ENCODE measurements at places on chromosomes 1 and 21.

DNA sequence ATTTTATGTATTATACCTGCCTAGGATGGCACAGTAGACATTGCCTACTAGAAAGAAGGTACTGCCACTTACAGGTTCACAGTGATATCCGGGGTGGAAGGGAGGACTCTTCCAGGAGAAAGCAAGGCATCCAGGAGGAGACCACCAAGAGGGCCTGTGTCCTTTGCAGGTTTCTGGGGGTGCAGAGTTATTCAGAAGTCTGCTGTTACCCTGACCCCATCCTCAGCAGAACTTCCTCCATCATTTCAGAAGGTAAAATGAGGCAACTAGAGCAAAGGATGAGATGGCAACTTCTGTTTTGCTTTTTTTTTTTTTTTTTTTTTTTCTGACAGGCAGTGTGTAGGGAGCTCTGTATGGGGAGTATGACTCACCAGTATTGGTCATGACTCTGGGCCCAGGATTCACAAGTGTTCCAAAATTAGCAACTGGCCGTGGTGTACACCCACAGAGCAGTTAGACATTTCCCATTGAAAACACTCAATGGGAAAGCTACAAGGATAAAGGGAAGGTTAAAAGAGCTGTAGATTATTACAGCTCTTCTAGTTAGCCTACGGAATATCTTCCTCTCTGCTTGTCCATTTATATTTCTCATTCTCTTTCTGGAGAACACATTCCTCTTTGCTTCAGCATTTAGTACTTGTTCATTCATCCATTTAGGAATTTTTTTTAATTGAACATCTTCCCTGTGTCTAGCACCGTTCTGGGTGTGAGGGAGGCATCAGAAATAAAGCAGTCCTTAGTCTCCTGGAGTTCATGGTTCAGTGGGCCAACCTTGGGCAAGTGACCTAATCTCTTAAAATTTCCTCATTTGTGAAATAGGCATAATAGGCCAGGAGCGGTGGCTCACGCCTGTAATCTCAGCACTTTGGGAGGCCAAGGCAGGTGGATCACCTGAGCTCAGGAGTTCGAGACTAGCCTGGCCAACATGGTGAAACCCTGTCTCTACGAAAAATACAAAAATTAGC, 50.5 kb upstream of the PPP2R5A start:
- DNase-seq, result no peak

- DNase-seq, result peak; percentile 53
Observed at GRCh38 chr1:19209439-19209989, 552 bp downstream of the UBR4 start.

DNA sequence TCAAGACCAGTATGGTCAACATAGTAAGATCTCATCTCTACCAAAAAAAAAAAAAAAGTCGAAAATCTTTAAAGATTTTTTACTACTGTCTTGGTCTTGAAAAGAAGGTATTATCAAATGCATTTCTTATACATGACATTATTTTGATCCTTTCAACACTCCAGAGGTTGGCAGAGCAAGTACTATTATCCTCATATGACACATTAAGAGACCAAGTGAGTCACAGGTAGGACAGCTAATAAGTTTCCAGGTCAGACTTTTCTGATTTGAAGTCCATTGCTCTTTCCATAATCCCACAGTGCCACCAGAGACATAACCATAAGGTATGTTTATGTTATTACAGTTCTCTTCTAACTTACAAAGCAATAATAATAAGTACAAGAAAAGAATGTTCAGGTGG, 15.2 kb downstream of the DBT start:
- DNase-seq, result no peak

DNA sequence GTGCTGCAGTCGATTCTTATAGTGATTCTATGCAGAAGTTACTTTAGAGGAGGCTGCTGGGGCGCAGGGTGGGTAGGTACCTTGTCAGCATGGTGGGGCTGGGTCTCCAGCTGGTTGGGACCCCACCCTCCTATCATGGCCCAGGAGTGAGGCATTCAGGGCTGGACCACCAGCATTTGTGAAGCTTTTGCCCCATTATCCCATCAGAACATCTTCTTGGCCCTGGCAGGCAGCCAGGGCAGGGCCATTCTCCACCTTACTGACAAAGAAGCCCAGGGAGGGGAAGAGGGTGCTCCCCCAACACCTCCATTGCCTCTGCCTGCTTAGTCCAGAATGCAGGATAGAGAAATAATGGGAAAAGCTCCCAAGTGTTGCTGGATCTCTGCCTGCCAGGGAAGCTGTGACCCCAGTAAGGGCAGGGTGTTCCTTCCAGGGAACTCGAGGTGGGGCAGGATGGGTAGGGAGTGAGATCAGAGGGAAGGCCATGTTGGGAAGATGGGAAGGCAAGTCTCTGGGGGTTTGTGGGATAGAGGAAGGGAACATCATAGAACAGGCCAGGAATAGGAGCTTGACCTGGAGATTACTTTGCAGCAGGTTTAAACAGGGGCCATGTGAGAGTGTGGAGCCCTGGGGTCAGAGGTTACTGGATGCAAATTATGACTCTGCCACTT, 16.2 kb upstream of the SLC2A1 start:
- DNase-seq, result no peak

DNA sequence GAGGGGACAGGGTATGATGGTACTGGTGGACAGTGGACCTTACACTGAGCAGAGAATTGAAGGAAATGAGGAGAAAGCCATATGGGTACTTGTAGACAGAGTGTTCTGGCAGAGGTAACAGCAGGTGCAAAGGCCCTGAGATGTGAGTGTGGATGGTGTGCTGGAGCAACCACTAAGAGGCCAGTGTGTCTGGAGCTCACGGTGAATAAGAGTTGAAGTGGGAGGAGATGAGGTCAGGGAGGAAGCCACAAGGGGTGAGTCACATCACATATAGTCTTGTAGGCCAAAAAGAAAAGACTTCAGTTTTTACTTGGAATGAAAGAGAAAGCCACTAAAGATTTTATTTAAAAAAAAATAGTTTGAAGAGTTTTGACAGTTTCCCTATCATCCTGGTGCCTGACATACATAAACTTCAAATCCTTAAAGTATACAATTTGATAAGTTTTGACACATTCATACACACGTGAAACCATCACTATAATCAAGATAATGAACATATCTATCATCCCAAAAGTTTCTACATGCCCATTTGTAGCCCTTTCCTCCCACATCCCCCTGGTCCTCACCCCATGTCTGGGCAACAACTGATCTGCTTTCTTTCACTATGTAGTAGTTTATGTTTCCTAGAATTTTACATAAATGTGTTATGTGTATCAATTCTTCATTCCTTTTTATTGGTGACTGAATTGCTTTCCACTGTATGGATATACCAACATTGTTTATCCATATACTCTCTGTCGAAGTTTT, 148.4 kb downstream of the GPATCH2 start:
- DNase-seq, result peak; percentile 27

GRCh38 chr1:245007852-245008251, 143.5 kb upstream of the HNRNPU start:
- no peak for DNase-seq

DNA sequence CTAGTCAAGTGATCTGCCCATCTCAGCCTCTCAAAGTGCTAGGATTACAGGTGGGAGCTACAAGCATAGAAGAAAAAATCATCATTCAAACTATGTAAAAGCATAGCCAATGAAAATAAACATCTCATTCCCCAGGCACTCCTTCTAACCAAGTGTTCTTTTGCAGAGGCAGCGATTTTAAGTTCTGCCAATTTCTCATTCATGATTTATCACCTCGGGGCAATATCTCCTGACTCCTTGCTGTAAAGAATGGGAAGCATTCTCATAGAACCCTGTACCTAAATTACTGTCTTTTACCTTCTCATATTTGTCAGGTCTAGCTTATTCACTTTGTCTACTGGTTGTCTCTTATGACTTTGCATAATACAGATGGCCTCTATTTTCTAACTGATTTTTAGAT, 32.5 kb upstream of the IVNS1ABP start:
- no peak for DNase-seq

DNA sequence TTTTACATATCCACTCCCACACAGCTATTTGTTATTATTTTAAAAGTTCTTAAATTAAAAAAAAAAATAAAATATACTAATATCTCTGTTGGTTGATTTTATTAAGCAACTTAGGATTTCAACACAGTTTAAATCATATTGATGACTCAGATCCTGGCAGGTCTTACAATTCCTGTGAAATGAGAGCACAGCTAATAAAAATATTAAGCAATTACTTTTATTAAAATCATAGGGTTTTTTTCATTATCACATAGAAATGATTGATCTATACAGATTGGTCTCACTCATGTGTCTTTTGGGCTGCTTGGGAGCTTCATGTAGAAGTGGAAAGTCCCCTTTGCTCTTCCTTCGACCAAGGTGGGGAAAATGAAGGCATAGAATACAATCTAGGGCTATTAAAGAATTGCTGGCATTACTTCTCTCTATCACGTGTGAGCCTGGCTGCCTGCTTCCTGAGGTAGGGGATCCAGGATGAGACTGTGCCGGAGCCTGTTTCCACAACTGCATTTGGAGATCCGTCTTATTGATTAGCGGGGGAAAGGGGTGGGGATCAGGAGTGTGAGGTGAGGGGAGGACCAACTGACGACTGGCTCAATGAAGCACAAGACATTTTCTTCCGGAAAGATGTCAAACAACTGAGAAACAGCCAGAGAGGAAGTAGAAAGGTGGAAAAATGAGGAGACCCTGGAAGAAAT, 858.0 kb downstream of the USP25 start:
- DNase-seq, result no peak

DNA sequence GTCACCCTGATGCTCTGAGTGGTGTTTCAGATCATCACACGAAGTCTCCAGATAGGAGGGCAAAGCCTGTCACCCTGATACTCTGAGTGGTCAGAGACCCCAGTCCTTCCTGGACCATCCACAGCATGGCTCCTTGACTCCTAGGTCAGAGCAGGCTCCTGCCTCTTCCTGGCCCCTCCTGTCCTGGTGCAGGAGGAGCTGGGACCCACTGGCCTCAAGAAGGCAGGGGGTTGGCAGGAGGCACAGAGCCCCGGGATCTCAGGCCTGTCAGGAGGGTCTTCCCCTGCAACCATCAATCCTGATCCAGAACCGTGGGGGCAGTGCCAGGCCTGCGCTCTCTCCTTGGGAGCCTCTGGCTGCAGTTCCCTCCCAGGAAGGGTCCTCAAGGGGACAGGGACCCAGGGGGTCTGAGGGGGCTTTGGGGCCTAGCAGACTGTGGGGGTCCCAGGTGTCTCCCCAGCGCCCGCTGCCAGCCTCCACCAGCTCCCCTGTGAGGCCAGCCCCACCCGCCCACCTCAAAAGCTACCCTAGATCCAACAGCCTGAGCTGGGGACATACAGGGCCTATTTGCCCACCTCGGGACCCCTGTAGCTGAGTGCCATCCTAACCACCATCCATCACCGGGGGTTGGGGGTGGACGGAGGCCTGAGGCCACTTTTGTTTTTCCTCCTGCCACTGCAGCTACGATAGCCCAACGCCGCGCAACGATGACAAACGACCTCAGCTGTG, 27.5 kb downstream of the COL6A1 start:
- no peak for DNase-seq

DNA sequence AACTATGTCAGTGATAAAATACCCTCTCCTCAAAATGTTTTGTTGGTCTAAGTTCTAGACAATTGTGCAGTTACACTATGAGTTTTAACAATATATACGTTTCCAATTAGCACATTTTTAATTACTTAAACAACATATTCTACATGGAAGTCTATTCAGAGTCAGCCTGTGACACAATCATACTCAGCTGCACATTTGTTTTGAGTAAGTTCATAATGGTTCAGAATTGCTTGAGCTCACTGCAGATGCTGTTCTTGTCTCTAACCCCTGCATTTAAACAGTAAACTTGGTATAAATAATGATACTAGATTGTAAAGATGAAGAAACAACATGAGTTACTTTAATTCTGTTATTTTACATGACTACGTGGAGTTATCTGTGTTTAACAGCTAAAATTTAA, 30.6 kb downstream of the CDKN2C start:
- DNase-seq, result no peak

- DNase-seq, result no peak
Observed at GRCh38 chr1:119966020-119966419, 69.7 kb upstream of the ADAM30 start.

DNA sequence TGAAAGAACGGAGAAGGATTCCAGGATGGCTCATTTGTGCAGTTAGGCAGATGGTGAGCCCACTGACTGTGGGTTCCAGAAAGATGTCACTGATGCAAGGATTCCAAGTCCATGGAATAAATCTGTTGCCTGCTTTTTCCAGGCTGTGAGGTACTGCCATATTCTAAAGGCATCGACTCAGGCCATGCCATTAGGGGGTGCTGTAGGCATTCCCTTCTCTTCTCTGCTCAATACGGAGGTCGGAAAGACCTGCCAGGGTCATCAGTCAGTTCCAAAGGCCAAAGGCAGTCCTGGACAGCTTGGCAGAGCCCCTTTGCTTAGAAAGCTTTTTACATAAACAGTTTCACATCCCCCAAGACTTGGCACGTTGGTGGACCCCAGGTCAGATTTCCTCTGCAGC, 31.7 kb upstream of the TMEM125 start:
- no peak for DNase-seq

GRCh38 chr1:246099570-246099969, 407.5 kb downstream of the SMYD3 start:
- DNase-seq, result no peak

GRCh38 chr1:241947354-241947753, 10.2 kb upstream of the BECN2 start:
- no peak for DNase-seq

GRCh38 chr1:216173376-216173995, 249.8 kb downstream of the USH2A start:
- DNase-seq, result no peak

GRCh38 chr1:115706587-115707425, 61.7 kb downstream of the CASQ2 start:
- DNase-seq, result no peak

DNA sequence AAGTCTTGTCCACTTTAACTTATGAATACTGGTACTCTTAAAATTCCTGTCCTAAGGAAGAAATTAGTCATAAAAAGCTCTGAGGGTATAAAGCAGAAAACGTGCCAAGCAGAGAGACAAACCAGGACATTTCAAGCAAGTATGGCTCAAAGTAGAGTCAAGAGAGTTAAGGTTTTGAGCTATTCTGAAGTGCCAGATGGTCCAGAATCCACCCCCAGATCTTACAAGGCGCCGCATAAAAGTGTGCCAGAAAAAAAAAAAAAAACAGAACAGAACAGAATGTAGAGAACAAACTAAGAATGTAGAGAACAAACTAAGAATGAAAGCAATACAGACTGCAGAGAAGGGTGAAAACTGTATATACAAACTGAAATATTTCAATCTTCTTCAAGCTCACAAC, 12.5 kb downstream of the EPS15 start:
- DNase-seq, result no peak

- DNase-seq, result no peak
Observed at GRCh38 chr1:204154568-204155255, 2.9 kb upstream of the ETNK2 start.

DNA sequence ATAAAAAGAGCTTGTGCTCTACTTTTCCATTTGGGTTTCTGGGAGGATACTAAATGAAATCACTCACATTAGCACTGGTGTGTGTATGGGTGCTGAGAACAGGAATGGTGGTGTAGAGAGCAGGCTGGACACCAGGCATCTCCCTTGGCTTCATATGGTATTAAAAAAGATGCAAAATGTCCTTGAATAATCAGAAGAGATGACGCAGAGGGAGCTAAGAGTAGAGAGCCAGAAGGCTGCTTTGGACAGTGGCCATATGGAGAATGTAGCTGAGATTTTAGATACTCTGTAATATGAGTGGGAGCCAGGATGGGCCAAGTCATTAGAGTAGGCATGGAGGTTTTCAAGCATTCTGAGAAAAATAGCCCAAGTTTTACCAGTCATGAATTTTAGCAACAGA, 112.3 kb upstream of the ZRANB2 start:
- DNase-seq, result no peak

- DNase-seq, result no peak
Observed at GRCh38 chr1:14404862-14405301, 193.6 kb upstream of the KAZN start.

GRCh38 chr1:18322368-18323032, 158.2 kb upstream of the KLHDC7A start:
- DNase-seq, result no peak

All from stimulated activated CD4-positive, alpha-beta T cell treated with anti-CD3 and anti-CD28 coated beads, TNF-alpha, amount 100 ng/mL, for 48 hours (primary cell).